ENCODE measurements at places on chromosomes 2 and 18.

- DNase-seq: no peak
Observed at GRCh38 chr2:99386011-99386410, 48.8 kb downstream of the EIF5B start.

GRCh38 chr18:32804134-32804888 lies 31.5 kb upstream of the KLHL14 start:
- no peak for DNase-seq

DNA sequence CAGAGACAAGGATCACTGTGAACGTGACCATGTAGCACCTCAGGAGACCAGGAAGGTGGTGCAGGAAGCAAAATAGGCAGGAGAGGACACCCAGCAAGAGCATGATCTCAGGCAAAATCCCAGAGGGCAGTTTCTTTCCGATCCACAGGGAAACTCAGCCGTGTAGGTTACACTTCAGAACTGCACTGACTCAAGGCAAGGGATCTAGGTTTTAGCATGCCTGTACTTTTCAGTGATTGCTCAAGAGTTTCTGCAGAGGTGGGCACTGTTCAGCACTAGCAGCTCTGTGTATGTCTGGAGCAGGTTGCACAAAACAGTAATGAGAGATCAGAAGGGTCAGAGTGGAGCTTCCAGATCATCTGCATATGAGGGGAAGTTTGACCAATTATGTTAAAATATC lies 116.7 kb upstream of the RNF152 start:
- DNase-seq: no peak

DNA sequence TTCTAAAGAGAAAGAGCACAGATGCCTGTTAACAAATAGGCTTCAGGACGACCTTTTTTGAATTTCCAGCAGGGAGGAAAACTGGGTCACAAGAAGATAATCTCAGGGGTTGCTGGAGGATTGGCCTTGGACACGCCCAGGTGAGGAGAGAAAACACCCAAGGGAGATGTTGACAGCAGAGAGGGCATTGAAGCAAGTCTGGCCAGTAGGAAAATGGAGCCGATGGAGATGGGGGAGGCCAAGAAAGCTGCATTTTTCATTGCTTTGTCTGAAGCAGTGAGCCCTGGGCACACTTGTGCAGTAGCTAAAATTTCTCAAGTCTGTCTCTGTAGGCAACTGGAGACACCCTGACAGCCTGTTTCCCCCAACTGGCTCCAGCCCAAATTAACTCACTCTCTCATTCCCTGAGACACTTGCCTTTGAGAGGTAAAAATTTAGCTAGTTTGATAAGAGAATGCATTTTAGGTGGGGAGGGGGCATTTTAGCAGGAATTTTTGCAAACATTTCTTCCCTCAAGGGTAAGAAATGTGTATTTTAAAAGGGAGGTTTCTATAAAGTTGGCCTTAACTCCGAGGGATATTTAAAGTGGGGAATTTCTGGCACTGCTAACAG lies 165.5 kb downstream of the TGIF1 start:
- DNase-seq: no peak

- no peak for DNase-seq
Observed at GRCh38 chr2:74448771-74449170, 6.1 kb upstream of the INO80B start.

DNA sequence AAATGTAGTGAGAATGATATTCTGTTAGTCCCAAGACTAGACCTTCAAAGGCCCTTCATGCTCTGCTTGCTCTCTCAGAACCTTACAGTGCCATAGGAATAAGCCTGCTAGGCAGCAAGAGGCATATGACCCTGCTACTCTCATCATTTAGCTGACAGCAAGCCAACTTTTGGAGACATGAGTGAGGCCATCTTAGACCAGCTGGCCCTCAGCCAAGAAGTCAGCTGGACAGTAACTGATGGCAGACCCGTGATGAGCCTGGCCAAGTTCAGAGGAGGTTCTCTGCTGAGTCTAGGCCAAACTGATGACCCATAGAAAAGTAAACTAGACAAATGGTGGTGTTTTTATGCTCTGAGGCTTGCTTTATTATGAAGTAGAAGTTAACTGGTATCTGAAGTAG lies 82.6 kb downstream of the C18orf54 start:
- DNase-seq: no peak

- DNase-seq: no peak
Observed at GRCh38 chr18:513826-514530, 13.5 kb upstream of the COLEC12 start.

- DNase-seq: no peak
Observed at GRCh38 chr2:182070736-182071135, 85.1 kb downstream of the PPP1R1C start.

DNA sequence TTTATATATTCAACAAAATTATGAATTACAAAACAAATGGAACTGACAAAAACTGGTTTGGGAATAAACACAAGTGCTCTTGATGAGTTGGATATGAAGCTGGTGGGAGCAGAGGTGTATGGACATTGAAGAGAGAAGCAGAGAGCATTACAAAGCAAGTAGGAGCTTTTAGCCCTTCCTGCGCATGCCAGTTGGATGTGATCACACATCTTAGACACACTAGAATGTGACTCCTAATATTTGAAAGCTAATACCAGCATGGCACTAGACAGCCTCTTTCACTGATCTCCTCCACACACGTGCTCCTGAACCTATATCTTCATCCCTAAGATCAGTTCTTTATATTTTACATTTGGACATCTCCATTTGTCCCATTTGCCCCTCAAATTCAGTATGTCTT lies 298.1 kb downstream of the MTX2 start:
- no peak for DNase-seq

DNA sequence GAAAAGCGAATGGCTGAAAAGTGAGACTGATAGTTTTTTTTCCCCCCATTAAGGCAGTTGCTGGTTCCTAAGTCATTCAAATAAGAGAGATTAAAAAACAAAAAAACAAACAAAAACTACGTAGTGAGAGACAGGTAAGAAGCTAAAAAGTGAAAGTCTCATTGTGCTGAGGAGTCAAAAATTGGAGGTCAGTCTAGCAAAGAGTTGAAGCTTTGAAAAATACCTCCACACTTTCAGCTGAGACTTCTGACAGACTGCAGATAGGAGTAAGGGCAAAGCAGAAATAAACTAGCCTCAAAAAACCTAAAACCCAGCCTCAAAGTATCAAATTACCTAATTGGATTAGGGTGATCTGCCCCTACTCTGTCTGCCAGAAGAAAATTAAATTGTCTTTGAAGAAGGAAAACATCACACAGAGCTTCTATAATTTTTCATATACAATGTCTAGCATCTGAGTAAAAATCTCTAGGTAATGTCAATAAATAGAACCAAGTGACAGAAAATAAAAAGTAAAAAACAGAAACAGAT lies 10.9 kb upstream of the EIF2AK3 start:
- no peak for DNase-seq

DNA sequence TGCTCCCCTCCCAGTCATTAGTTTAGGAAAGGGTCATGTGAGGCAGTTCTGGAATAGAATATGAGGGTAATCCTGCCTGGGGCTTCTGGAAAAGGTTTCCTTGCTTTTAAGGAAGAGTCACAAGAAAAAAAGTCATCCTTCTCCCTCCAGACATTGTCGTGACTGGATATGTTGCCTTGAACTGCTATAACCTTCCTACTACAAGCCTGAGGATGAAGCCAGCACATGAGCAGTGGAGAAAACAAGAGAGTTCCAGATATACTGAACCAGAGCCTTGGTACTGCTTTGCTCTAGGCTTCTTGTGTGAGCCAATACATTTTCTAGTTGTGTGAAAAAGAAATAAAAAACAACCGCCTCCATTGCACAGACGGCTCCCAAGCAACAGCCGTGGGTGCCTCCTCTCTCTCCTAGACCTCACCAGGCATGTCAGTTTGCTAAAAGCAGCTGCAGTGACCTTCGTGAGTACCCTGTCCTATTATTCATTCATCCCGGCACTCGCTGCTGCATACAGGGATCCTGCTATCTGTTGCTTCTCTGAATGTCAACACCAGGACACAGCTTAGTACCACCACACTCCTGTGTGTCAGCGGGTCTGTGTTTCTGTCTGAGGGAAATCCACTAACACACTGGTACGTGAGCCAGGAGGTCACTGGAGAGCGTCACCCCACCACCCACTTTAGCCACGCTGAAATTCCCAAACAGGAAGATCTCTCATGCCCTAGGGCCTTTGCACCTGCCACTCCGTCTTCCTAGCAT lies 186.7 kb downstream of the KLHL29 start:
- DNase-seq: no peak

GRCh38 chr2:64210816-64211215 lies 66.6 kb upstream of the PELI1 start:
- peak; percentile 87 for DNase-seq

DNA sequence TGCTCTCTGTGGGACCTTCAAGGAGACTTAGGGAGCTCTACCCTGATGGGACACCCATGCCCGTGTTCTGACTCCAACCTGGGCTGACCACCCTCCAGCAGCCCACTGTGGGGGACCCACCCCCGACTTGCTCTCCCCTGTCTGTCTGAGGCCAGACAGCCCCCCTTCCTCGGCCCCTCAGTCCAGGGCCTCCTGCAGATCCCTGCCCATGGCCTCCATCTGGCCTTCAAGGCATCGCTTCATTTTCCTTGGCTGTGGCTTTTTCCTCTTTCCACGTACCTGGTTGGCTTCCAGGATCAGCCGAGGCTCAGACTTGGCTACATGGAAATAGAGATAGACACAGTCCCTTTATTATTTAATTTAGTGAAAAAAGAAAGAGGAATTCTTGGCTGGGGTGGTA lies 290.0 kb downstream of the CYP26B1 start:
- no peak for DNase-seq

- no peak for DNase-seq
Observed at GRCh38 chr2:144683966-144684365, 164.0 kb upstream of the ZEB2 start.

DNA sequence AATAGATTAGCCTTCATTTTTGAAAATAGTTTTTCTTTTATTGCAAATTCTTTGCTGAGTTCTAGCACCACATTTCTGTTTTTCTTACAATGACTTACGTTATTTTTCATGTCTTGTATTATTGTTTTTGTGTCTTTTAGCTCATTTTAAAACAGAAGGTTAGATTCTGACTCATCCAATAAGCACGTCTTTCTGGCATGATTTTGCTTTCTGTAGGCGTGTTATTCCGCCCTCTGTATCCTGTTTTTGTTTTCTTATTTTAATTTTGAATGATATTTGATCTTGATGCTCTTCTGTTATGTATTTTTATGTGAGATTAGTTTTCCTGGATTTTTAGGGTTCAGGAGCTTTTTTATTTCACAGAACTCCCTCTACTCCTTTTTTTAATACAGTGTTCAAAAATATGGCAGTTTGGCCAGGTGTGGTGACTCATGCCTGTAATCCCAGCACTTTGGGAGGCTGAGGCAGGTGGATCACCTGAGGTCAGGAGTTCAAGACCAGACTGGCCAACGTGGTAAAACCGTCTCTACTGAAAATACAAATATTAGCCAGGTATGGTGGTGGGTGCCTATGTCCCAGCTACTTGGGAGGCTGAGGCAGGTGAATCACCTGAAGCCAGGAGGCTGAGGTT lies 145.0 kb downstream of the CLIP4 start:
- no peak for DNase-seq

GRCh38 chr2:45578056-45578843 lies 32.8 kb downstream of the SRBD1 start:
- DNase-seq: no peak

DNA sequence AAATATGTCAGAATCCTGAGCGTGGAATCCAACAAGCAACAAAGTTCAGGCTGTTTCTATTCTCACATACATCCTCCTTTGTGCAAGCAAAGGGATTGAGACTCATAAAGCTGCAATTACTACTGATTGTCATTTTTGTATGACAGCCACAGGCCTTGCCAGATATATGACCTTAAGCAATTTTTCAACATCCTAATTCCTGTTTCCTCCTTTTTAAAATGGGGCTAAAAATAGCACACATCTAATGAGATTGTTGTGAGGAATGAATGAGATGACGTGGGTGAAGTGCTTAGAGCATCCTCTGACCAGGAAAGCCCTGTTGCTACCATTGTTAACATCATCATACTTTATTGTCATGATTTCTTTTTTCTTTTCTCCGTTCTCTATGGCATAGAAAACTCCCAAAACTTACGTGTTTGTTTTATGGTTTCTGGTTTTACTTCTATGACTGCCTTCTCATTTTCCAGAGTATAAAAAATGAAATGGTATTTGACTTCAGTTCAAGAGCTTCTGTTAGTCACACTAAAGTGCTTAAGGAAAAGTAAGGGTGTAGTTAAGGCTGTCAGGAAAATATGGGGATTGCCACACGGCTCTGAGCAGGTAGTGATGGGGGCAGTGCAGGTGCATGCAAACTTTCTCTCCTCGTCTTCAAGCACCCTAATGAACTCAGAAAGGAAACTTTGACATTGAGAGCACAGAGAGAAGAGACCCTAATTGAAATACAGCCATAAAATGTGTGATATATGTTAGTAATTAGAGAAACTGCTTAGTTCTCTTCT lies 590.6 kb upstream of the NETO1 start:
- no peak for DNase-seq

- no peak for DNase-seq
Observed at GRCh38 chr2:121555008-121555407, 24.3 kb downstream of the RNU4ATAC start.

- no peak for DNase-seq
Observed at GRCh38 chr2:84989422-84989821, 18.5 kb downstream of the KCMF1 start.

DNA sequence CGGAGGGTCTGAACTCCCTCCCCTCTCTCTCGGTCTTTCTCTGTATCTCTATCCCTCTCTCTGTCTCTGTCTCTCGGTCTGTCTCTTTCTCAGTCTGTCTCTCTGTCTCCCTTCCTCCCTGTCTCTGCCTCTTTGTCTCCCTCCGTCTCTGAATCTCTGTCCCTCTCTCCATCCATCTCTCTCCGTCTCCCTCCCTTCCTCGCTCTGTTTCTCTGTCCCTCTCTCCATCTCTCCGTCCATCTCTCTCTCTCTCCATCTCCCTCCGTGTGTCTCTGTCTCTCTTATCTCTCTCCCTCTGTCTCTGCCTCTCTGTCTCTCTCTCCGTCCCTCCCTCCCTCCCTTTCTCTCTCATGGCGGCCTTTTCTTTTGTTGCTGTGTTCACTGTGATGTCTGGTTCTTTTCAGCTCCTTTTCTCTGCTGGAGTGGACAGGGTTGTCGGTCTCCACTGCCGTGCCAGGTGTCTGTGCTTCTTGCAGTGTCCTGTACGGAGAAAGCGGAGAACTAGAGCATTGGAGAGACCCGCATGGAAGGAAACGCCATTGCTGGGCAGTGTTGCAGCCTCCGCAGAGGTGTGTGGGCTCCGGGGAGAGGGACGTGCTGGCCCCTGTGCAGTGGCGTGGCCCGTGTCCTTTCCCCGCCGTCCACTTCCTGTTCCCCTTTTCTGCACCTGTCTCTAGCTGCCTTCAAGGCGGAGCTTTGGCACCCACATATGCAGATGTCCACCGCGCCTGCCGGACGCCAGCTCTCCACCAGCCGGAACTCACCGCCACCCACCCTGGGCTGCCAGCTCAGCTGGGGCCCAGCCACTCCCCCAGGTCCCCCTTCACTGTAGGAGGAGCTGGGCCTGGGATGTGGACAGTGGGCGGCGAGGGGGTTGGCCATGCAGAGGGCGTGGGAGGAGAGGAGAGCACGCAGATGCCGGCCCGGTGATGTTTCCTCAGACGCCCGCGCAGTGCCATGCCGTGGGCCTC lies 113.1 kb downstream of the NFATC1 start:
- DNase-seq: no peak

- DNase-seq: no peak
Observed at GRCh38 chr2:204477358-204477950, 67.8 kb upstream of the PARD3B start.

All from keratinocyte (primary cell).